Activated CD8-positive, alpha-beta memory T cell treated with anti-CD3 and anti-CD28 coated beads for 4 hours (primary cell): ENCODE measurements at places on chromosomes 5 and 9.

- no peak for DNase-seq
Measured at GRCh38 chr5:172493906-172494305, 39.6 kb upstream of the SH3PXD2B start.

GRCh38 chr9:76311537-76311936 lies 82.7 kb downstream of the RFK start:
- no peak for DNase-seq

- no peak for DNase-seq
Measured at GRCh38 chr5:59158165-59158564, 575.3 kb downstream of the RAB3C start.

- DNase-seq, result no peak
Measured at GRCh38 chr9:136994888-136995230, 1.5 kb downstream of the CLIC3 start.

DNA sequence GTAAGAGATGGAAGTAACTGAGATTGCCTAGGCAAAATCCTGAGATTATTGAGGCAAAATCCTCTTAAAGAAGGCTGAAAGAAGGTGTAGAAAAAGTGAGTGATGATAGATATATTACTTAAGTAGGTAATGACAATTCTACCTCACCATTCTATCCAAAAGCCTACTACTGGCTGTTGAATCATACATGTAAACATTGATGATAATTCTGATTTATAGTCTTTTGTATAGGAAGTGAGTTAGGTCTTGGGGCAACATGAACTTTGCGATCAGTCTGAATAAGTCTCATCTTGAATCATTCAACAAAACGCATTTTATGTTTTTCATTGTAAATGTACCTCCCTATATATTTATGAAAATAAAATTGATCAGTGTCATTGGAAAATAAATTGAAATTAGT lies 99.6 kb downstream of the PARP8 start:
- DNase-seq, result no peak

DNA sequence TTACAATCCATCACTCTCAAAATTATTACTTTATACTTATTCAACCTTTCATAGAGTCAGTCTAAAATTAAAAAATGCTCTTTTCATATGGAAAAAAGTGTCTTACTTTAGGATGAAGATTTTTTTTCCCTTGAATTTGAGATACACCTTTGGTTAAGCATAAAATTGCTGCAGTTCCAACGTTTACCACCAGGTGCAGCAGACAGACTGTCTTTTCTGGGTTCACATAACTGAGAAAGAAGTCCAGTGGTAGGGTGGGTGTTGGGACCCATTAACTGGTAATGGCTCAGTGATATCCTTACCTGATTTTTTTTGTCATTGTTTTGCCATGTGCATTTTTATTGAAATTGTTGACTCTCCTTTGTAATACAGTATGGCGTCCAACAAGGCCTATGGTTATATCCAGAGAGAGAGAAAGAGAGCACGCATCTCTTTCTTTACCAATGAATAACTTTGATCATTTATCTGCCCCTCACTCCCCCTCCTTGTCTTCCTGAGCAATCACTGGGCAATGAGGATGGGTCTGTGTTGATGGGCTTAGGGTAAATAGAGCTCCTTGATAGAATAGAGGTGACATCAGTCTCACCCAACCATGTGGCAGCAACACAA lies 98.4 kb downstream of the FBXL7 start:
- DNase-seq, result no peak

DNA sequence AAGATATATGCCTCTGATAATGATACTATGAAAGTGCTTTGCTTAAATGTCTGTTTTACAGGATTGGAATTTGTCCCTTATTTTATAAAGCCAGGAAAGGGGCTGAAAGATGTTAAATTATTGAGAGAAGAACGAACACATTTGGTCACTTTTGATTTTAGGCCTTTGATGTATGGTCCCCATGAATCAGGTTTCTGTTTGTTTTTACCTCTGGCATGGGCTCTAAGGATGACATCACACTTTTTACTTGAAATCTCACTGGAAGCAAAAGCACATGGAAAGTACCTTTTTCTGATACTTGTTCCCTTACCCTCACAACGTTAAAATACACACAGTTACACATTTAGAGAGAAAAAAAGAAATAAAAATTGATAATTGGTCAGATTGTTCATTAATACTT lies 6.9 kb downstream of the OTULIN start:
- DNase-seq, result no peak
